NCI-H1092 treated with DMSO at 0.1 percent for 48 hours (cell line): ENCODE measurements at places on chromosomes 16 and 17.

DNA sequence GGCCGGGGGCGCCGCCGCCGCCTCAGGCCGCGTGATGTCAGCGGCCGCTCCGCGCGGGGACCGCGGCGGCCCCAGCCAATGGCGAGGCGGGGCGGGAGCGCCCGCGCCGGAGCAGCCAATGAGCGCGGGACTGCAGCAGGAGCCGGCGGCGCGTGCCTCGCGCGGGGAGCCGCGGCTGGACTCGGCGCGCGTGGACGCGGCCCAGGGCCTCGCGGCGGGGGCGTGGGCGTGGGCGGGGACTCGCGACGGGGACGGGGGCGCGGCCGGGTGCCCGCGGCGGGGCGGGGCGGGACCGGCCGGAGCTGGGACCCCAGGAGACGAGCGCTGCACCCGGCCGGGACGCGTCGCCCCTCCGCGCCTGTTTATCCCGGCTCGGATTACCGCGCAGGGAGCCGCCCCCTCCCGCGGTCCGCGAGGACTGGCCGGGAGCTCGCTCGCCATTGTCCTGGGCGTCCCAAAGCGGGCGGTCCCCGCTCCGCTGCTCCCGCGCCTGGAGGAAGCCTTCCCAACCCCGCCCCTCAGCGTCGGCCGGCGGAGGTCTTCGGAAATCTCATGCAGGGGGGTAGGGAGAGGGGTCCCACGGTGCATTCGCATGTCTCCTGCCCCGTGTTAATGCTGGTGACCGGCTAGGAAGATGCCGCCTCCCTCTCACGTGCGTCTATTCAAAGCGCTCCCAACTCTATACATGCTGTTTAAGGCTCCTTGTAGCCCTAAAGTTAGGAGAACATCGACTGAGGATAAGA lies at the start of gene RNF157:
TSS of gene RNF157 (minus strand) at position 33 of the 743 bp plus-strand sequence. CDS start 253 bp downstream, outside the sequence.
- peak; percentile 39 for DNase-seq

GRCh38 chr16:10931134-10931533 lies 11.1 kb downstream of the DEXI start:
- DNase-seq: no peak

GRCh38 chr16:73094371-73094770 lies 46.4 kb upstream of the ZFHX3 start:
- DNase-seq: no peak

GRCh38 chr17:40705584-40705983 lies 2.0 kb upstream of the KRT24 start:
- DNase-seq: no peak

DNA sequence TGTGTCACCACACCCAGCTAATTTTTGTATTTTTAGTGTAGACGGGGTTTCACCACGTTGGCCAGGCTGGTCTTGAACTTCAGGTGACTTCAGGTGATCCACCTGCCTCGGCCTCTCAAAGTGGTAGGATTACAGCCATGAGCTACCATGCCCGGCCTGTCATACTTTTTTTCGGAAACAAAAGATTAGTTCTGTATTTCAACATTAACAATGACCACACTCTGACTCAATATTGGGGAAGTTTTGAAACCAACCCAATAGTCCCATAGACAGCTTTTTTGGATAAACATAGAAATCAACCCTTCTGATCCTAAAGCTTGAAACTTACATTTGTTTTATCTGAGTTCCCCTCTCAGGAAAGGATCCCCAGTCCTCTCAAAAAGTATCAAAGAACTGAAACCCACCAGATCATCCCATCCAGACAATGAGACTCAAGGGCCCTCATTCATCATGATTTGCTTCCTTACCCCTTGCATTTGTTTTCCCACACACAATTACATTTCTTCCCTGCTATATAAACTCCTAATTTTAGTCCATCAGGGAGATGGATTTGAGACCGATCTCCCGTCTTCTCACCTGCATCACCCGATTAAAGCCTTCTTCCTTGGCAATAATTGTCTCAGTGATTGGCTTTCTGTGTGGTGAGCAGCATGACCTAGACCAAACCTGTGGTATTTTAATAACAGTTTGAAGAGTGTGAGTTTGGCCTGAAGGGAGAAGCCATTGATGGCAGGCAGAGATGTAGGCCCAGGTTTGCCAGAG lies 7.2 kb upstream of the AGRP start:
- DNase-seq: no peak

- no peak for DNase-seq
These were observed 83.2 kb downstream of the CDK5R1 start for GRCh38 chr17:32570081-32570396.

DNA sequence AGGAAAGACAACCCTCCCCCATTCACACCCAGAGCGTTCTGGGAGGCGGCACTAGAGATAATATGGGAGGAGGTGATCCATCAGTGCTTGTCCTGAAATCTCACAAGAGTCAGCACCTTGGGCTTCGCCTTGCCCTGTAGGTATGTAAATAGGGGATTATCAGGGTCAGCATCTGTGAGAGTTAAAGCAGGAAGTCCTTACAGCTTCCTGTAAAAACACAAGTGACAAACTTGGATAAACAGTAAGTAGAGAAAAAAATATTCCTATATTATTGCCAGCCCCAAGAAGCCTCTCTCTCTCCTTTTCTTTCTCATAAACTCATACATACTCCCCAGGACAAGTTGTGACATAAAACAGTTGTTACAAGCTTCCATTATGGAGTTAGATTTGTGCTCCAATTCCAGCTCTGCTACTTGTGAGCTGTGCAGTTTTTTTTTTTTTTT lies 187.7 kb downstream of the MAF start:
- DNase-seq: no peak

- DNase-seq: peak; percentile 45
These were observed 154.2 kb downstream of the MRM1 start for GRCh38 chr17:36755586-36755985.

DNA sequence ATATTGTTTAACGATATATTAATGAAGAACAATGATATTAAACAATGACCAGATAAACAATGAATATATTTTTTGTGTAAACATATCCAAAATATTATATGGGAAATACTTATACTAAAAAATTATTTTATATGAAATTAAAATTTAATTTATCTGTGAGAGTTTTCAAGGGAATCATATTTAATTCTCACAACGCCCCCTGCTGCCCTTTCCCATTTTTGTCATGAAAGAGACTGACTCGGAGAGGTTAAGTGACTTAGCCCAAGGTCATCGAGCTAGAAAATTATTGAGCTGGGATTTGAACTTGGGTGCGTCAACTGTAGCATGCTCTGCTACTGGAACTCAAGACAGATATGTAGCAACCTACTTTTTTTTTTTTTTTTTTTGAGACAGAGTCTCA lies 7.2 kb upstream of the MYCBPAP start:
- no peak for DNase-seq

DNA sequence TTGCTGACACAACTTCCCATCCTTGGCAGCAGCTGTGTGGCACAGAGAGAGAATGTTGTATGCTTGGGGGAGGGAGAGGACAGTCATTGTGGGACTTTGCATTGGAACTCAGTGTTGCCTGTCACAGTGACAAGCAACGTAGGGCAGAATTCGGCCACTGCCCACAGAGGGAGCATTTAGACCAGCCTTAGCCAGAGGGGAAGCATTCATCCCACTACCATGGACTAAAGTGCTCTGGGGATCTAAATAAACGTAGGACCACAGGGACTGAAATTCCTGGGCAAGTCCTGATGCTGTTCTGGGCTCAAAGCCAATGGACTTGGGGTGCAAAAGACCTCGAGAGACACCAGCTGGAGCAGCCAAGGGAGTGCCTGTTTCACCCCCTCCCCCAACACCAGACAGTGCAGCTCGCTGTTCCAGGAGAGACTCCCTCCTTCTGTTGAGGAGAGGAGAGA lies 44.9 kb downstream of the ABCA8 start:
- DNase-seq: no peak

- peak; percentile 77 for DNase-seq
These were observed 132.3 kb downstream of the TMEM132E start for GRCh38 chr17:34711646-34712045.

GRCh38 chr16:81484908-81485624 lies 40.5 kb downstream of the CMIP start:
- no peak for DNase-seq

DNA sequence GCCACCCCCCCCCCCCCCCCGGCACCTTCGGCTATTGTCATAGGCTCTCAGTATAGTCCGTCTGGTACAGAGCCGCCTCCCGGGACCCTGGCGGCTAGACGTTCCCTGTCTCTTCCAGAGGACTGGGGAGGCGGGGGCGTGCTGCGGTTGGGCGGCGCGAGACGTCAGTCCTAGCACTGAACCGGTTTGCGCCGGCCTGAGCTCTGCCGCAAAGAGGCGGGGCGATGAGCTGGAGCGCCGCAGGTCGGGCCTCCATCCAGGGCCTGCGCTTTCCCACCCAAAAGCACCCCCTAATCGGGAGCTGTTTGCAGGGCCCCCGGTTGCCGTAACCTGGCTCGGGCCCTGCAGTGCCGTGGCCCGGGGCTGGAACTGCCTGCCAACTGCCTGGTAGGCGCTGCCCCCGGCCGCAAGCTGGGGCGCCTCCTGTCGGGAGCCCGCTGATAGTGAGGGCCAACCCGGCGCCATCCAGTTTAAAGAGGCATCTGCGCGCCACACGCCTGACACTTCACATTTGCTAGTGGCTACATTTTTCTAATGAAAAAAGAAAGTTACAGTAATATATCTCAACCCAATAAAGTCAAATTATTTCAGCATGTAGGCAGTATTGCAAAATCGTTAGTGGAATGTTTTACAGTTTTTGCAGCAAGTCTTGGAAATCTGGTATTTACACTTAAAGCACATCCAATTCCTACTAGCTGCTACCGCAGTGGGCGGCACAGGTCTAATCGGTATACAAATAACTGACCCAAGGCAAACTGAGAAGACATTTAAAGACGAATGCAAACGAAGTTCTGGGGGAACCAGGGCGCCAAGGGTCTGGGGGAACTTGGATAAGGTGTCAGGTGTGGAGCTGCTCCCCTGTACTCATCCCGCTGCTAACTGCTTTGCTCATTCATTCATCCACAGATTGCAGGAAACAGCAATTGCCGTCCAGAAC lies 753 bp upstream of the USP22 start:
- peak; percentile 93 for DNase-seq

GRCh38 chr17:75673487-75673886 lies 6.3 kb downstream of the SAP30BP start:
- no peak for DNase-seq

DNA sequence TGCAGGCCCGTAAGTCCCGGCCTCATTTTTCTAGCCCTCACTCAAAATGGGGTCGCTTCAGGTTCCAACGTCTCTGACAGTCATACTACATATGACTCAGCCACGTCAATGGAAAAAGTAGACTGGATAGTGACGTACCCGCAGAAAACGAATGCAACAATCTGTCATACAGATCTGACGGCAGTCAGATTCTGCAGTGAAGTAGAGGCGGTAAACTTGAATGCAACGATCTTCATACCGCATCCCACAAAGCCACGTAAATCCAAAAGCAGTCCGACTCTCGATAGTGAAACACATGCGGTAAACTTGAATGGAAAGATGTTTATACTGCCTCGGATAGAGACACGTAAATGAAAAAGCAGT lies 38.4 kb upstream of the ARL4D start:
- DNase-seq: peak; percentile 51

DNA sequence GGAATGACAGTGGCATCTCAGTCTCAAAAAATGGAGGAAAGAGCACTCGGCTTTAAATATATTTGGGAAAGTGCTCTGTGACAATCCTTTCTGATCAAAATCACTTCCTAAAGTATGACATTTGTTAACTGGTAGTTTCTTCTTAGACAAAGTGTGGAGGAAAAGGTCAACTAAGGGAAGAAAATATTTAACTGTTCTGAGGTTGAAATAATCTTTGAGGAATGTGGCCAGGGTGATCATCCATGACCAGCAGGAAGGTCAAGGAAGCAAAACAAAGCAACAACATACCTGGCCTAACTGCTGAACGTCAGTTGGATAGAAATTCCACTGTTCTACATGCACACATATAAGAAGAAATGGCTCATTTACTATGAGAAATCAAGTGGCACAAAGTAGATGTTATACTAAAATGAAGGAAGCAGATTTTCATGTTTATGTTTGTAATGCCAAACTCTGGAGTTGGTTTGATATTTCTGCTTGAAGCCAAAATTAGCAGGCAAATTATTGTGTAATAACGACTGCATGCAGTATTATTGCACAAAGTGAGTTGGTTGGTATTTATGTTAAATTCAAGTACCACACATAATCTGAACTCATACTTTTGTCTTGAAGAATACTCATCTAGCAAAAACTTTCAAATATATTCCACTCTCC lies 87.3 kb upstream of the CORO6 start:
- no peak for DNase-seq

GRCh38 chr16:47016700-47017133 lies 43.2 kb upstream of the DNAJA2 start:
- DNase-seq: no peak
